ENCODE measurements at places on chromosomes 1 and 21.

DNA sequence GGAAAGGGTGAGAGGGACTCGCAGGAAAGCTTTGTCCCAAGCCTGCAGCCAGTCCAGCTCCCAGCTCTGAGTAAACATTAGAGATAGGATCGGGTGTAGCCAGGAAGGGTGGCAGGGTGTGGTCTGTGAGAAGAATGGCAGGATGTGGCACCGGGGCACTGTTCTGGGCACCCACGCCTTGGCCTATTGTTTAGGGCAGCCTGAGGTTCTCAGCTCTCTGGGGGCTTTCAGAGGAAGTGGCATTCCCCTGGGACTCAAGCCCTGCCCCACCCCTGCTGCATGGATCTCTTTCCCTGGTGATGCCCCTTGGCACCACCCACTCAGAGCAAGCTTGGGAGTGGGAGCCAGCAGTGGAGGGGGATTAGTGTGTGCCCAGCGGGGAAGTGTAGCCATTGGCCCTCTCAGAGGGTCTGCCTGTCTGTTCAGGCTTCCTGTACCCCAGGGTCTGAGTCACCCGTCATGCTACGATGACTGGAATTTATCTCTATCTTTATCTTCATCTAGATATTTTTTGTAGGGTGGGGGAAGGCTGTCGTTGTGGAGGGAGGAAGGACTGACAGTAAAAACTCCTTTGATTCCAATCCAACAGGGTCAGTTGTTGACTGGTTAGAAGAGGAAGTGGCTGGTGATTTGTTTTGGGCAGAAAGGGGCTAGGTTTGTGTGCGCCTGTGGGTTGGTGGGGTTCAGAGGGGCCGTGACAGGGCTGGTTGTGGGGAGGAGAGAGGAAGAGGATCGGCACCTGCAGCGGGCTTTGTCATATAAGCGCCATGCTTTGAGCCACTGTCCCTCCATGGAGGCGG lies 31.6 kb downstream of the SOX13 start:
- peak; percentile 47 for DNase-seq

DNA sequence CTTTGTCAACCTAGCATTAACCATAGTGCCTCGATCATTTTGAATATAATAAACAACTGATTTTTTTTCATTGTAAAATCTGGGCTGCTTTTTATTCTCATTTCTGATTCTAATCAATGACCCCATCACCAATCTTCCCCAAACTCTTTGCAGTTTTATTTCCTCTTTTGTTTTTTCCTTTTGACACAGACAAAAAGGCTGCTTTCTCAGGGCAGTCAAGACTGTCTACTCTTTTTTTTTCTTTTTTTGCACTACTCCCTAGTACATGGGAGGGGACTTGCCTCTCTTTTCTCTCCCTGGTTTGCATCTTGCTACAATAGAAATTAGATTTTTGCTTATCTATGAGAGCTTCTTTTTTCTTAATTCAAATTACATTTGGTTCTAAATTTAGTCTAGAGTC lies 987.9 kb downstream of the ADGRL2 start:
- DNase-seq, result no peak

DNA sequence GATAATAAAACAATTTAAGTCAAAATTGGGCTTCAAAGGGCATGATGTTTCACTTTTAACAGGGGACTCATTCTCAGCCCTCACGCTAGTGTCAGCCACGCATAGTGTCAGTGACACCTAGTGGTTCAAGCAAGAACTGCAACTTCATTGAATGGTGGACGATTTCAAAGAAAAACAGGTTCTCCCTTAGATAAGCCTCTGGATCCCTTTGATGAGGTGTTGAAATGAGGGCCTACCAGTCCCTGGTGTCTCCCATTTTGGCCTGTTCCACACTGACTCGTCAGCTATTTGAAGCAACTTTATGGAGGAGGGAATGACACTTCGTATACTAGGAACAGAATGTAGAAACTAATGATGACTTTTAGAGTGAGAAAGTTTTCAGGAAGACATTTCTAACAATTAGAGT lies 56.2 kb downstream of the FCRL5 start:
- DNase-seq, result peak; percentile 56

- no peak for DNase-seq
These were observed 763.3 kb upstream of the BRINP3 start for GRCh38 chr1:191240925-191241324.

DNA sequence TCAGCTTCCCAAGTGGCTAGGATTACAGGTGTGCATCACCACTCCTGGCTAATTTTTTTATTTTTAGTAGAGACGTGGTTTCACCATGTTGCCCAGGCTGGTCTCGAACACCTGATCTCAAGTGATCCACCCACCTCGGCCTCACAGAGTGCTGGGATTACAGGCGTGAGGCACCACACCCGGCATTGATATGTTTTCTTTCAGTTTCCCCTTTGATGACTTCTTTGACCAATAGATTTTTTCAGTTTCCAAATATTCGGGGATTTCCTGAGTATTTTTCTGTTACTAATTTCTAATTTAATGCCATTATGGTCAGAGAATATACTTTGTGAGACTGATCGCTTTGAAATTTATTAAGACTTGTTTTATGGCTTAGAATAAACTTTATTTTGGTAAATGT lies 406.1 kb downstream of the RYR2 start:
- DNase-seq, result no peak

- no peak for DNase-seq
These were observed 104.1 kb downstream of the RIPK4 start for GRCh38 chr21:41662761-41663160.

DNA sequence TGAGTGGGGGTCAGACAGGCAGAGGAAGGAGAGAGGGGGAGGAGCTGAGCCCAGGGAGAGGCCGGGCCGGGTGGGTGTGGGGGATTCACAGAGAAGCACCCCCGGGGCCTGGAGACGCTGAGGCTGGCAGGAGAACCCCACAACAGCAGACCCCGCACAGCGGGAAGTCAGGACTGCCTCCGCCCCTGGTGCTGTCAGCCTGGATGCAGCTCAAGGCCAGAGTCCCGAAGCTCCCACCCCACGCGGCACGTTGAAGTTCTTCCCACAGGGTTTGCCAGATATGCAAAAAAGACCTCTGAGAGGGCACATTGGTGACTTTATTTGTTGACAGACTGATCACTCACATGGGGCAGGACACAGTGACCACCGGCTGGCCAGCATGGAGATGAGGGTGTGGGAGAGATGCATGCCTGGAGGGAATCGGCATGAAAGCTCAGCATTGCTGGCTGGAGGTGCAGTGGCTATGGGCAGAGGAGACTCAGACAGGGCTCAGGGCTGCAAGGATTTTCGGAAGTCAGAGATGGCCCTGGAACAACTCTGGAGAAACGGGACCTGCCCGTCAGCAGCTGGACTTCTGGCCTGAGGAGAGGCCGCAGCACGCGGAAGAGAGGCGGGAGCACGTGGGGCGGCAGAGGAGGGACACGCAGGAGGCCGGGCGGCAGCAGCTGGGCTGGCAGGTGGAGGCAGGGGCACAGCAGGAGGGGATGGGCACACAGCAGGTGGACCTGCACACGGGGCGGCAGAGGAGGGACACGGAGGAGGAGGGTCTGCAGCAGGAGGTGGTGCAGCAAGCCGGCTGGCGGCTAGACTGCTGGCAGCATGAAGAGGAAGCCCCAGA lies 885 bp downstream of the KRTAP10-3 start:
- DNase-seq, result no peak

All from mesenchymal stem cell (in vitro differentiated cells and primary cell).